ENCODE measurements at places on chromosomes 2 and 18. TPM values are rescaled to one million over a fixed set of nuclear protein-coding genes. Genes with fewer than 3 reads are reported as not detected.

CD226 gene
- total RNA-seq, result 0.59 TPM

CD8B gene
- 1.3 TPM for total RNA-seq

TBR1 gene
- total RNA-seq, result not detected

SAG gene
- 0.45 TPM for total RNA-seq

DNA sequence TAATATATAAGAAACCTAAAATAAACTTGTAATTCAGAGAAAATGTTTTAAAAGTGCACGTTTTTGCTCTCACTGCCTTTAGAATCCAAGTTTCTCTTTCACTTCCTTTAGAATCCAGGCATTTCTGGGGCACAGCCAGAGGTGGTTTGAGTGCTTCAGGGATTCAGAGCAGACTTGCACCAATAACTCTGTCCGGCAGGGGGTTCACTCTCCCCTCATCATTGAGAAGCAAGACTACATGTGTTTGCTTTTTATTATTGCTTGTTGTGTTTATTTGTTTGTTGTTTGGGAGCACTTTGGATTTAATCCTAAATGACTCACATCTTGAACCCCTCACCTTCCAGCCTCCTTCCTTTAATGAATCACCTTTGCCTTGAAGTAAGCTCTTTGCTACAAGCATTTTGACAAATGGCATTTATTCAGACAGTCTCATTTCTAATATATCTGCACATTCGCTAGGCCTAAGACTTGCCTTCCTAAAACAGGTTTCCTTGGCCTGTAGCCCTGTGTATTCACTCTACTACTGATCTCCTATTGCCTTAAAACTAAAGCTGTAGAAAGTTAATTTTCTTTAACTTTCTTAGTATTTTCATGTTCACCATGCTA is 233.5 kb upstream of the ATP5MC3 start:
- H3K36me3 ChIP-seq, result no peaks in the 10 kb centered on the region
- H3K27ac ChIP-seq, result no peak overlapping the region
- H3K4me3 ChIP-seq, result no peak overlapping the region
- peak; percentile 17 for DNase-seq
- no peaks in the 10 kb centered on the region for H3K4me1 ChIP-seq

DNA sequence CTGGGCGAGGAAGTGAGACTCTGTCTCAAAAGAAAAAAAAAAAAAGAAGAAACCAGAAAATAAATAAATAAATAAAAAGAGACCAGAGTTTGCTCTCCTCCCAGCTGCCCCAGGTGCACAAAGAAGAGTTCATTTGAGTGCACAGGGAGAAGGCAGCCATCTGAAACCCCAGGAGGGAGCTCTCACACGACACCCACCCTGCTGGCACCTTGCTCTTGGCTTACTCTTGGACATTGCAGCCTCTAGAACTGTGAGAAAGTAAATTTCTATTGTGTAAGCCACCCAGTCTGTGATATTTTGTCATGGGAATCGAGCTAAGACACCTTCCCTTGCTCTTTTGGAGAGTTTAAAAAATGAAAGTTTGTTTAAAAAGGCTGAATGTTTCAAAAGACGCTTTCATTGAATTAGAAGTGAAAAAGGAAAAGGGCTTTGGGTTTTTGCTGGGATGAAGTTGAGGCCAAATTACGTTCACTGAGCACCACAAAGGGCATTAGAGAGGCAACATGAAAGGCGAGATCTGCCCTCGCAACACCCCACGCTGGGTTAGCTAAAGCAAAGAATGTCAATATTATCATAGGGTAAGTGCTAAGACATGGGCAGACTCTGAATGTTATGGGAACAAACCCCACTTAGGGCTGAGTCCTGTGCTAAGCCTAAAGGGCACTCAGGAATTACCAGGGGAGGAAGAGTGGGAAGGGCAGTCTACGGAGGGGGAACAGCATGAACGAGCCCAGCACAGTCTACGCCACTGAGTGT is 128.9 kb upstream of the RIOK3 start:
- no peak for DNase-seq
- H3K27ac ChIP-seq, result no peak overlapping the region
- H3K27me3 ChIP-seq, result no peaks in the 10 kb centered on the region
- H3K4me1 ChIP-seq, result no peaks in the 10 kb centered on the region
- H3K36me3 ChIP-seq, result no peaks in the 10 kb centered on the region

All from prostate gland (tissue), 2 donors.